Breast epithelium (tissue), 4 donors: ENCODE measurements at places on chromosomes 1 and 21. TPM values are rescaled to one million over a fixed set of nuclear protein-coding genes. Genes with fewer than 3 reads are reported as not detected.

GRCh38 chr1:147389532-147390184 lies 147.2 kb downstream of the CHD1L start:
- no peak overlapping the region for H3K27ac ChIP-seq
- no peaks in the 10 kb centered on the region for H3K27me3 ChIP-seq
- H3K4me3 ChIP-seq = no peak overlapping the region
- H3K36me3 ChIP-seq = no peaks in the 10 kb centered on the region
- no peak for DNase-seq

DNA sequence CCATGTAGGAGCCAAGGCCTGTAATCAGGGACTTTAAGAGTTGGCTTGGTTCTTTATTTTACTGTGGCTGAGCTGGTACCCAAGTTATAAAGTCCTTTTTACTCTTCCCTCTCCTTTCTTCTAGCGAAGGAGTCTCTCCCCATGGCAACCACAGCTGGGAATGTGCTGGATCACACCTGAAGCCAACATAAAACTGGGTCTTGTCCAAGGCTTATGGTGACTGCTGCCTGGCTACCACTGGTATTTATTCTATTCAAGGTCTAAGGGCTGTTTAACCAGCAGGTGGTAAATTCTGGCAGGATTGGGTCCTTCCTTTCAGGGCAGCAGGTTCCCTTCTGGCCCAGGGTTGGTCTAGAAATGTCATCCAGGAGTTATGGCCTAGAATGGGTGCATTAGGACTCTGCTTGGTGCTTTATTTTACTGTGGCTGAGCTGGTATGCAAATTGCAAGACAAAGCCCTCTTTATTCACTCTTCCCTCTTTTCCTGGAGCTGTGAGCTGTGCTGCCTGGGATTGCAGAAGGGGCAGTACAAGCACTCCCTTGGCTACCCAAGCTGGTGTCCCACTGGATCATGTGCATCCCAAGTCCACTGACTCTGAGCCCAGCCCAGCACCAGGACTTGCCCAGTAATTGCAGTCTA lies 26.6 kb downstream of the SLC22A15 start:
- no peaks in the 10 kb centered on the region for H3K4me1 ChIP-seq
- H3K4me3 ChIP-seq = no peak overlapping the region
- DNase-seq = no peak
- no peak overlapping the region for H3K27ac ChIP-seq

DNA sequence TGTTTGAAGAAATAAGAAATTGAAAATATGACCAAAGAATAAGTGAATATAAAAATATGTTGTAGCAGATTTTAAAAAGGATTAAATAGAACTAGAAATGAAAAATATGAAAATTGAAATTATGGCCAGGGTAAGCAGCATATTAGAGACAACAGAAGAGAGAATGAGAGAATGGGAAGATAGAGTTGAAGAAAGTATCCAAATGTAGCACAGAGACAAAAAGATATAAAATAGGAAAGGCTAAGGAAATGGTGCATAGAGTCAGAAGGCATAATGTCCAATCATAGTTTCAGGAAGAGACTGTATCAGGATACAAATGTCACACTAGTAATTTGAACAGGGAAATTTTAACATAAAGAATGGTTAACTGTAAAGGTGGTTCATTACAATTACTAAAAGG lies 29.5 kb downstream of the AZIN2 start:
- no peak overlapping the region for H3K27ac ChIP-seq
- no peak for DNase-seq
- H3K36me3 ChIP-seq = no peaks in the 10 kb centered on the region
- H3K27me3 ChIP-seq = no peaks in the 10 kb centered on the region
- H3K4me1 ChIP-seq = no peaks in the 10 kb centered on the region

- no peaks in the 10 kb centered on the region for H3K4me1 ChIP-seq
- H3K36me3 ChIP-seq = no peaks in the 10 kb centered on the region
- no peaks in the 10 kb centered on the region for H3K27me3 ChIP-seq
- H3K4me3 ChIP-seq = no peak overlapping the region
Measured at GRCh38 chr1:3940081-3940753, 40.1 kb upstream of the C1orf174 start.

- no peaks in the 10 kb centered on the region for H3K4me1 ChIP-seq
- no peaks in the 10 kb centered on the region for H3K27me3 ChIP-seq
- H3K36me3 ChIP-seq = no peaks in the 10 kb centered on the region
Measured at GRCh38 chr1:72010094-72010431, 272.3 kb downstream of the NEGR1 start.

- H3K4me1 ChIP-seq = no peaks in the 10 kb centered on the region
- no peak overlapping the region for H3K4me3 ChIP-seq
- no peak overlapping the region for H3K27ac ChIP-seq
- H3K27me3 ChIP-seq = no peaks in the 10 kb centered on the region
Measured at GRCh38 chr1:72000809-72001208, 281.5 kb downstream of the NEGR1 start.

GRCh38 chr1:185016880-185017279 lies 28.5 kb upstream of the RNF2 start:
- no peak overlapping the region for H3K4me3 ChIP-seq
- no peaks in the 10 kb centered on the region for H3K36me3 ChIP-seq
- no peak overlapping the region for H3K27ac ChIP-seq
- no peaks in the 10 kb centered on the region for H3K4me1 ChIP-seq
- H3K27me3 ChIP-seq = no peaks in the 10 kb centered on the region

GRCh38 chr1:27878787-27879335 lies 6.5 kb downstream of the THEMIS2 start:
- no peaks in the 10 kb centered on the region for H3K36me3 ChIP-seq
- H3K4me3 ChIP-seq = no peak overlapping the region
- no peak overlapping the region for H3K27ac ChIP-seq
- no peaks in the 10 kb centered on the region for H3K4me1 ChIP-seq
- peak; percentile 17 for DNase-seq

- no peaks in the 10 kb centered on the region for H3K4me1 ChIP-seq
- no peaks in the 10 kb centered on the region for H3K36me3 ChIP-seq
- H3K27me3 ChIP-seq = no peaks in the 10 kb centered on the region
Measured at GRCh38 chr21:39637197-39637970, 24.6 kb downstream of the B3GALT5 start.

GRCh38 chr1:54875000-54875399 lies 12.0 kb downstream of the DHCR24 start:
- H3K4me3 ChIP-seq = no peak overlapping the region
- H3K27me3 ChIP-seq = no peaks in the 10 kb centered on the region

- no peak overlapping the region for H3K27ac ChIP-seq
- H3K36me3 ChIP-seq = no peaks in the 10 kb centered on the region
- peak; percentile 49 for DNase-seq
Measured at GRCh38 chr21:44368711-44369446, 15.5 kb downstream of the TRPM2 start.

DNA sequence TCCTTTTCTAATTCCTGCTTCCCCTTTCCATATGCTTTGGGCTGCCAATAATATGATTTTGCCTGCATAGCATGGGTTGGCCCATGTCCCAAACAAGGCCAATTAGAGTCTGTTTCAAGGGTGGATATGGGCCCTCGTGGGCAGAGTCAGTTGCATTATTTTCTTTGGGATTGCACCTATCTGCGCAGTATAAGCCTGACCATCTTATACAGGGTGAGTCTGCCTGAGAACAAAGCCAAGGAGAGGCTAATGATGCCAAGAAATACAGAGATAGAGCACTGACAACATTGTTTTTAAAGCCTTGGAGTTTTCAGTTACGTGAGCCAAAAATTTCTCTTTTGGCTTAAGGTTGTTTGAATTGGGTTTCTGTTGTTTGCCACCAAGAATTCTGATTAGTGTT lies 18.6 kb downstream of the OVAAL start:
- no peaks in the 10 kb centered on the region for H3K27me3 ChIP-seq
- no peaks in the 10 kb centered on the region for H3K4me1 ChIP-seq
- H3K27ac ChIP-seq = peak overlapping the region; percentile 23

- no peak overlapping the region for H3K4me3 ChIP-seq
- H3K27me3 ChIP-seq = no peaks in the 10 kb centered on the region
- no peaks in the 10 kb centered on the region for H3K4me1 ChIP-seq
- no peak for DNase-seq
- no peaks in the 10 kb centered on the region for H3K36me3 ChIP-seq
Measured at GRCh38 chr1:208855403-208855802, 611.2 kb upstream of the PLXNA2 start.

DNA sequence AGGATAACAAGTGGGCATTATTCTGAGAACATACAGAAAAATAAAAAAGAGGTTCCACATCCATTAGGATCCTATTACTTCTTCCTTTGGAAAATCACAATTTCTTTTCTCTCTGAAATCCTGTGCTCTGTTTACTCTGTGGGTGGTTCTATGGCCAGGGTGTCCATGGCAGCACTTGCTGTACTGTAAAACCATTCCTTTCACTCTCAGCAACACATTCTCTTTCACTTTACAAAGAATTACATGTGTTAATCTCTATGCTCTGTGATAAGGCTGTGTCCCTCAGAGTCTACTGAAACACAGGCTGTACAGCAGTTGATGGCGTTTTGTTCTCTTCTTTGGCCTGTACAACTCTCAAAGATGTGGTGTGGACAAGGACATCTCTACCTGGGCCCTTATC lies 524.1 kb downstream of the PTBP2 start:
- no peaks in the 10 kb centered on the region for H3K4me1 ChIP-seq
- no peaks in the 10 kb centered on the region for H3K36me3 ChIP-seq
- no peak overlapping the region for H3K27ac ChIP-seq
- no peak for DNase-seq
- no peak overlapping the region for H3K4me3 ChIP-seq

DNA sequence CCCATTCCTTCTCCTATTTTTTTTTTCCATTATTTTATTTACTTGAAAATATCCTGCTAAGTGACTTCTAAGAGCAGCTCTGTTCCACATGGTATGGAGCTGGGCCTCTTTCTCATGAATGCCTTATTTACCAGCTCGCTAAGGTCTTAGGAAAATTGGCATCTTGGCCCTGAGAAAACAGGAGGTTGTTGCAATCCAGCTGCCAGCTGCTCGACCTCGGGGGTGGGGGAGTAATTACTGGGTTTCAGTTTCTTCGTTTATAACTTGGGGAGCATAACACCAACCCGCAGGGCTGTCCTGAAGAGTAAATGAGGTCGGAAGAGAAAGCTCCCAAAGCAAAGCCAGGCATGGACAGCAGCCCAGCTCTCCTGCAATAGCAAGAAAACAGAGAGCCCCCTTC lies 176.3 kb downstream of the AJAP1 start:
- no peak overlapping the region for H3K27ac ChIP-seq
- DNase-seq = no peak
- H3K27me3 ChIP-seq = no peaks in the 10 kb centered on the region
- no peaks in the 10 kb centered on the region for H3K4me1 ChIP-seq
- H3K4me3 ChIP-seq = no peak overlapping the region
- no peaks in the 10 kb centered on the region for H3K36me3 ChIP-seq

- no peaks in the 10 kb centered on the region for H3K4me1 ChIP-seq
- no peaks in the 10 kb centered on the region for H3K27me3 ChIP-seq
- H3K4me3 ChIP-seq = no peak overlapping the region
- DNase-seq = no peak
Measured at GRCh38 chr21:29148530-29148929, 18.1 kb downstream of the MAP3K7CL start.

DNA sequence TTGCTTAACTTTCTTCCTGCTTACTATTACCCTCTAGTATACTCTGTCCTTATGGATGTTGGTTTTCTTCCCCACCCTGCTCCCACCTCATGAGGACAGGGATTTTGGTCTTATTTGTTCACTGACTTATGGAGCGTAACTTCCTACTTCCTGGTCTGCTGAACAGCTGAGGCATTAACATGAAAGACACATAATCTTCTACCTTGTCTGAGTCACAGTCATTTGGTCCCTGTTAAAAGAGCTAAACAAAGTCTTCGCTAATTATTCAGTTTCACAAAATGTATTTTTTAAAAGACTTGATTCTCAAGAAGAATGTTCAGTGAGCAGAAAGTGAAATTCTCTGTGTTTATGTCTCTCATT lies 18.5 kb downstream of the RNASEL start:
- peaks cover 7% of the 10 kb centered on the region for H3K36me3 ChIP-seq
- no peaks in the 10 kb centered on the region for H3K4me1 ChIP-seq
- no peak overlapping the region for H3K4me3 ChIP-seq
- H3K27me3 ChIP-seq = no peaks in the 10 kb centered on the region
- H3K27ac ChIP-seq = no peak overlapping the region
- no peak for DNase-seq

- H3K4me1 ChIP-seq = peaks cover 12% of the 10 kb centered on the region
- no peaks in the 10 kb centered on the region for H3K36me3 ChIP-seq
- no peaks in the 10 kb centered on the region for H3K27me3 ChIP-seq
- no peak for DNase-seq
Measured at GRCh38 chr1:20487236-20487590, 1.2 kb upstream of the CAMK2N1 start.

The CRTC2 gene
- 19.7 TPM for total RNA-seq

The SLAMF6 gene
- total RNA-seq = 2.6 TPM

The GNG12 gene
- total RNA-seq = 82.1 TPM

The RNU1-1 gene
- under 0.01 TPM for total RNA-seq

The KLHDC9 gene
- total RNA-seq = 8.5 TPM

The OR13G1 gene
- total RNA-seq = not detected

The AGBL4 gene
- 1.9 TPM for total RNA-seq

The C1orf56 gene
- 4.6 TPM for total RNA-seq

The NCMAP gene
- 0.16 TPM for total RNA-seq

The MYBPH gene
- not detected for total RNA-seq

The RGSL1 gene
- not detected for total RNA-seq
